ENCODE measurements at places on chromosomes 4 and X. TPM values are rescaled to one million over a fixed set of nuclear protein-coding genes. Genes with fewer than 3 reads are reported as not detected.

DNA sequence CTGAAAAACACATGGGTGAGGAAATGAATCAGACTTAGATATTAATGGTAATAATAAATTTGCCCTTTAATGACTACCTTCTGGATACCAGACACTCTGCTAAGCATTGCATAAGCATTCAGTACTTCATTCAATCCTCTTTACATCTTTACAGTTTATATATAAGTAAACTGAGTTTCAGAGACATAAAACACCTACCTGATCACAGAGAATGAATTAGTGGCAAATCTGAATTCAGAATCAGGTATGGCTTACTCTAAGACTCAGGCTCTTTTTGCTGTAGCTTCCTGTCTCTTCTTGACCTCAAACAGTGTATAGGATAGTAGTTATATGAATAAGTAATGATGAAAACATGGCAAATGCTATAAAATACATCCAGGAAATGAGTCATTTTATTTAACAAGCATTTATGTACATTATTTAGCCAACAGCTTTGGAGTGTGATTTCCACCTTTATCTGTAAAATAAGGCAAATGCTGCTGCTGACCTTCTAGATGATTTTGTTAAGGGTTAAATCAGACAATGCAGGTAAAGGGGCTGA, 83.9 kb downstream of the VEGFC start:
- peaks cover 14% of the 10 kb centered on the region for H3K36me3 ChIP-seq
- no peak overlapping the region for H3K4me3 ChIP-seq
- no peaks in the 10 kb centered on the region for H3K27me3 ChIP-seq
- H3K27ac ChIP-seq = no peak overlapping the region
- no peaks in the 10 kb centered on the region for H3K4me1 ChIP-seq

DNA sequence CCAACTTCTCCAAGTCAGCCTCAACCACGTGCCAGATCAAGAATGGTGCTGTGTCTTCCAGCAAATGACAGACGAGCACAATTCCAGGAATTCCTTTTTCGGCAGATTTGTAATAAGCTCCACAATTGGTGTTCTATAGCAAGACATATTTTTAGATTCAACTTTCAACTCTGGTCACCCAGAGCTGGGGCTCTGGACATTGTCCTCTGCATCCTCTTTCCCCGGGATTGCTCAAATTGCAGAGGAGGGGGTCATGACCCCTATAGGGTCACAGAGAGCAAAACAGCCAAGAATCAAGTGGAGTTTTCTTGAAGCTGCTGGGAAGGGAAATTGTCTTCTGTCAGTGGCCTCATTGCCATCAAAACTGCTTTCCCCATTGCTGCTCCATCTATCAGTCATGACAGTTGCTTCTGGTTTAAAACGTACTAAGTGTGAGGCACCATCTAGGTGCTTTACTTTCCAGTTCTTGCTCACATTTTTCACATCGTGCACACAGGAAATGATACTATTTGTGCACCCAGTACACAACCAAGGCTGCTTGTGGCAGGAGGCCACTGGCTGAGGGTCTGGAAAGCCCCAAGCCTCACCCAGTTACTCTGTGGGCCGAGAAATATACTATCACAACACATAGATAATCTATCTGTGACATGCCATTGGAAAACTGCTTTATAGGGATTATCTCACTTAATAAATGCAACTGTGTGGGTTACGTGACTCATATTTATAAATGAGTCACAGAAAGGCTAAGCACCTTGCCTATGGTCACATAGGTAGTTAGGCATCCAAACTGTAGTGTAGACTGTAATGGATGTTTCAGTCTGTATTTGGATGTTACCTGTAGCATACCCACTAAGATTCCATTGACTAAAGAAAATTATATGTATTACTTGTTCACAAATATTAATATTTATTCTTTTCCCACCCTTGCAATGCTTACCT, 91.7 kb upstream of the PHOX2B start:
- no peak overlapping the region for H3K4me3 ChIP-seq
- H3K36me3 ChIP-seq = no peaks in the 10 kb centered on the region
- no peak for DNase-seq
- no peak overlapping the region for H3K27ac ChIP-seq

Gene TMPRSS11A
- not detected for total RNA-seq

Gene COQ2
- total RNA-seq = 37.5 TPM

DNA sequence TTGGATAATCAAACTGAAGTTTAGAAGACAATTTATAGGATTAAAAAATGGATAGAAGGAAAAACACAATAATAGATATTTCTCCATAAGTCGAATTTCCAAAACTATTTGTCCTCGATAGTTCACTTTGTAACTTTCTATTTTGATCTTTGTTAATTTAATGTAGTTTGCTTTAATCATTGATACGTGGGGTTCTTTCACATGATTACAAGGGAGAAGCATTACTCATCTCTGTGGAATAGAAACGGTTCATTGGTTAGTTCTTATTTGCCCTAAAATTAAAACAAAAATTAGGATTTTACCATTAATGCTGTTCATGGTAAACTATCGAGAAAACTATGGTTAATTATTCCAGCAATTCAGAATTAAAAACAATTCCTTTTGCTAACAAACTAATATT, 2.1 kb downstream of the TET2 start:
- H3K4me1 ChIP-seq = no peaks in the 10 kb centered on the region
- no peak overlapping the region for H3K4me3 ChIP-seq
- H3K27ac ChIP-seq = no peak overlapping the region
- no peak for DNase-seq
- H3K36me3 ChIP-seq = peaks cover 7% of the 10 kb centered on the region
- H3K27me3 ChIP-seq = no peaks in the 10 kb centered on the region

Gene CENPVL1
- not detected for total RNA-seq

DNA sequence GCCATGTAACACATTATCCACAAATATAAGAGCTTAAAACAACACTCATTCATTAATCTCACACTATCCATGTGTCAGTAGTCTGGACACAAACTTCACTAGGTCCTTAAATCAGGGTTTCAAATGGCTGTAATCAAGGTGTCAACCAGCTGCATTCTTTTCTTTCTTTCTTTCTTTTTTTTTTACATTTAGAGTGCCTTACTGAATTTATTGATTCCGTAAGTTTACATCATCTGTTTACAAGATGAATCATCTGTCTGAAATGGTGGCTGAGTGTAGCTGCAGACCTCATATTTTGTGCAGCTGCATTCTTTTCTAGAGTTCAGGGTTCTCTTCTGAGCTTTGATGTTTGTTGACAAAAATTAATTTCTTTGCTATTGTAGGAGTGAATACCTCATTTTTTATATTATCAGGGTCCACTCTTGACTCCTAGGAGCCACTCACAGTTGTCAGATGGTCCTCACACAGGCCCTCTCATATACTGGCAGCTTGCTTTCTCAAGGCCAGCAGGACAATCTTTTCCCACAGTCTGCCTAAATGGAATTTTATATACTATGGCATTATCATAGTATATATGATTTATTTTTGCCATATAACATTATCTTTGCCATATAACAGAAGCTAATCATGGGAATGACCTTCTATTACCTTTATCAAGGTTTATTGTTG, 37.8 kb downstream of the SPOCK3 start:
- no peaks in the 10 kb centered on the region for H3K4me1 ChIP-seq
- H3K27me3 ChIP-seq = no peaks in the 10 kb centered on the region
- no peak overlapping the region for H3K27ac ChIP-seq
- DNase-seq = no peak

GRCh38 chr4:38681281-38681991, 17.4 kb downstream of the KLF3 start:
- H3K36me3 ChIP-seq = peaks cover 12% of the 10 kb centered on the region
- peaks cover 21% of the 10 kb centered on the region for H3K4me1 ChIP-seq
- DNase-seq = no peak
- H3K27ac ChIP-seq = no peak overlapping the region
- H3K4me3 ChIP-seq = no peak overlapping the region

All from SJSA1 (cell line).